ENCODE measurements at places on chromosomes 3 and 15.

- no peak for DNase-seq
These were observed 63.4 kb downstream of the CYFIP1 start for GRCh38 chr15:22916606-22917350.

DNA sequence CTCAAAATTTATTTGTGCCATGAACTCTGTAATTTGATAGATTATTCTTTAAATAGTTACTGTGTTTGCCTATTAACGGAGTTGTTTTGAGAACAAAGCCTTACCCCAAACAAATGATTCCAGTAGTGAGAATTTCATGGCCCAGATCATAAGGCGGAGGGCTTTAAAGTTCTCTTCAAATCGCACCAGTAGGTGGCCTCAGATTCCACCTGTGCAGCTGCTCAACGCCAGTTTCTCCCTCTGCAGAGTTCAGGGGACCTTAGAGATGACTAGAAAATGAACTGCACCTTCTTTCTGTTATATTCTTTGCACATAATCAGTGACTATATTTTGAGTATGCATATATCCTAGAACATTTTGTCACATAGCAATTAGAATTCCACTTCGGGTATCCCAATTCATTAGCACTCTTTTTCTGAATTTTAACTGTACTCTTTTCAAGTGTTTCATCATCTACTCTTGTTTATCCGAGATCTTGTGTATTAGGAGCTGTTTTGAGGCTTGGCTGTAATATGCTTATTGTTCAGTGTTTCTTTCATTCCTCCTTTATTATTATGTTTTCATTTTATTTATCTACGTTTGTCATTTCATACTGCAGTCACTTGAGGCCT is 232.6 kb upstream of the CHRM5 start:
- DNase-seq, result no peak

DNA sequence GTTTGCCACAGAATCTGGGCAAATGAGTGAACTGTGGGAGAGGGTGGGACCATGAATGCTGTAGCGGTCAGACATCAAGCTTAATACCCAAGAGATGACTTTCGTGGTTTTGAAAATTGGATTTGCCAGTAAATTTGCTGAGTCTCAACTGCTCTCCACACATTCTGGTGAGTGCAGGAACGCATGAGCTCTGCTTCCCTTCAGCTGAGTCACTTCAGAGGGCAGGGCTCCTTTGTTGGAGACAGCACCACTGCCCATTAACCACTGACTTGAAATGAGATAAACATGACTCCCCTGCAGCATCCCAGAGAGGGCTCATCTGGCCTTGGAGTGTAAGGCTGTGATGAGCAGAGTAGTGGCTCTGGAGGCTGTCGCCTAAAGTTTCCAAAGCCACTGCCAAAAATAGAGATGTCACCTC is 22.6 kb downstream of the RARRES1 start:
- no peak for DNase-seq

GRCh38 chr3:53269888-53270880 is 14.4 kb upstream of the TKT start:
- DNase-seq, result no peak

GRCh38 chr3:113898892-113899291 is 48.9 kb upstream of the ZDHHC23 start:
- no peak for DNase-seq

DNA sequence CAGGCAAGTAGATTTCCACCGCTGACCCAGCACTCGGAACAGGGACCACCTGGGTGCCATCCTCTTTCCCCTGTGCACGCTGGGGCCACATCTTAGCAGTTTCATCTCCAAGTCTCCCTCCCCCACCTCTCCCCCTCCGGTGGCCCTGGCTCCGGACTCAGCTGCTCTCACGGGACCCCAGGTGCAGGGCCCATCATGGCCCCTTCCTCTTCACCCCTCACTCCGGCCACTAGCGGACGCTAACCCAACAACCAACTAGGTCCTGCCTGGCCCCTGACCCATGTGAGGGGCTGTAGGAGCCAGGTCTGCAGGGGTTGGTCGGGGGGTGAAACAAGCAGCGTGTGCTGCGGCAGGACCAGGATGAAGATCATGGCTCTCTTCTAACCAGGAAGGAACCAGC is 31.3 kb upstream of the IQSEC1 start:
- no peak for DNase-seq

- no peak for DNase-seq
These were observed 201.1 kb upstream of the LPP start for GRCh38 chr3:187952849-187953248.

- no peak for DNase-seq
These were observed 26.4 kb upstream of the PDE8A start for GRCh38 chr15:84955089-84955848.

DNA sequence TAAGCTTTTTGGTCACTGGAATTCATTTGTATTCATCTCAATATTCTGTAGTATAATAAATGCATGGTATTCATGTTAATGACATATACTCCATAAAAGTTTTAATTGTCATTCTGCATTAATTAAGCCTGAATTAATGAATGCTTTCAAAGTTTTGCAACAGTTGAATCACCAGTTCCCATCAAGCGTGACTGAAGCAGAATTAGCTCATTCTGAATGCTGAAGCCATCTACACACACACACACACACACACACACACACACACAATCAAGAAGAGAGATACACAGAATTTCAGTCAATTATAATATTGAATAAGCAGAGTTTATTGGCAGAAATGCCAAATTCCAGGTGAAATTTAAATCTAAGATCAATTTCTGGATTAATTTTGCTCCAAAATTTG is 252.1 kb upstream of the KCNMB2 start:
- no peak for DNase-seq

DNA sequence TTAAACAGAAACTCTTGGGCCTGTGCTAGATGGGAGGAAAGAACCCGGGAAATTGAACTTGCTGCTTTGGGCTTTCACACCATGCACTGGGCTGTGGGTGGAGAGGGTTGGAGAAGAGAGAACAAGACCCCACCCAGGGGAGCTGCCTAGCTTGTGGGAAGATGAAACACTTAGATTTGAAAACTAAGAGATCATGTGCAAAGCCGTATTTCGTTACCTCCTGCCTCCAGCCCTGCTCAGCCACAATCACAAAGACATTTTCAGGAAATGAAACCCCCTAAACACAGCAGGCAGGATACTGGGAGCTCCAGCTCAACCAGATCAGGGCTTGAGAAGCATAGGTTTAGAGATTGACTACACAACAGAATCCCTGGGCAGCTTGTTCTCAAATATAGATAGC is 183.0 kb upstream of the C2CD4B start:
- no peak for DNase-seq

DNA sequence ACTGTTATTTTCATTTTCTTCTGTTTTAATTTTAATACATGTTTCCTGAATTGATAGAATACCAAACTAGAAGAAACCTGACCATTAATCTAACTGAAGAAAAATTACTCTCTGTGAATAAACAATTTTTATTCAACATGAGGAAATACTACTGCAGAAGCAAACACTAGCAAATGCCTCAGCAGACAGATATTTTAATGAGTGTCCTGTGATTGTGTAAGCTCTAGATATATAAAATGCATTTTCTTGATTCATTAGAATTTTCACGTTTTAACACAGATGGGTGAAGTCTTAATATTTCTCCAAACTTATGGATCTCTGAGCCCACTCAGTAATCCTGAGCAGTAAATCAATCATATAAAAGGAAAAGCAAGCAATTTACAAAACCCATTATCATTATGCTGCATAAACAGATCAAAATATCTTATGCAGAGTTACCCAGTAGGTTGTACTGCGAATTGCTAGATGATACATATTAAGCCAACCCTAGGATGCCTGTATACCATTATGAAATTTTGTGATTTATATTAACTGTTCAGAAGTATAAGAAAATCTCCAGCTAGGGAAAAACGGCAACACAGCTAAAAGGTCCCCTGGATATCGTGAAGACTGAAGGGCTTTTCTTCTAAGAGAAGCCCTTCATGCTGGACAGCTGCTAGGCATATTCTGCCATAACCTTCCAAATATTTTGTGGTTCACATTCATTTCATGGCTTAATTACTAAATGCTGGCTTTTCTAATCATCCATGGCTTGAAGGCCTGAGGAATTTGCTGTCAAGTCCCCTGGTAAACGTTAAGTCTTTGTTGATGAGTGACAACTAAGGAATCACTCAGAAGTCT is 157.7 kb upstream of the TGFBR2 start:
- DNase-seq, result no peak

DNA sequence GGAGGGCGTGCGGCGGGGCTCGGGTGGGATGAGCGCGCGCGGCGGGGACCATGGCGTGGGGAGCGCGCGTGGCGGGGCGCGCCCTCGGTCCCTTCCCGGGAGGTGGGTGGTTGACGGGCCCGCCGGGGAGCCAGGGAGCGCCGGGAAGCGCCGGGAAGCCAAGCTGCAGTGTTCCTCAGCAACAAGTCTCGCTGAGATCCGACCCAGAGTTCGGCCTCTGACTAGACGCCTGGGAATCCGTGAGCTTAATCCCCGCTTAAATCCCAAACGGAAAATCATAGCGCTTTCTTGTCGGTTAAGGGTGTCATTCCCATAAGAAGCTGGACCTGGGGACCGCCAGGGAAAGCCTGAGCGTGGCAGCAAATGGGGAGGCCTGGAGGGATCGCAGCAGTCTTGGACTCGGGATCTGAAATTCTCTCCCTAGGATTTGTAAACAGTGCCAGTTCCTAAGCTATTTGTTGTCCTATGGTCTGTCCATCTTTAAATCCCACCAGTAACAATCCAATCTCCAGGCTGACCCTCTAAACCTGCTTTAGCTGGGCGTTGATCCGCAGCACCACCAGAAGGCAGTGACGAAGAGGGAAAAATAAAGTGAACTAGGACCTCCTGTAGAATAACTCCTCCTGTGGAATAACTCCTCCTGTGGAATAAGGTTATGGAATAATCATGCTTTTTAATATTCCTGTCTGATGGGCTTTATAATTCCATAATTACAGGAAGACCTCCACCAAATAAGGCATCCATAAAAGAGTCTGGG is 570 bp upstream of the NEDD4 start:
- no peak for DNase-seq

DNA sequence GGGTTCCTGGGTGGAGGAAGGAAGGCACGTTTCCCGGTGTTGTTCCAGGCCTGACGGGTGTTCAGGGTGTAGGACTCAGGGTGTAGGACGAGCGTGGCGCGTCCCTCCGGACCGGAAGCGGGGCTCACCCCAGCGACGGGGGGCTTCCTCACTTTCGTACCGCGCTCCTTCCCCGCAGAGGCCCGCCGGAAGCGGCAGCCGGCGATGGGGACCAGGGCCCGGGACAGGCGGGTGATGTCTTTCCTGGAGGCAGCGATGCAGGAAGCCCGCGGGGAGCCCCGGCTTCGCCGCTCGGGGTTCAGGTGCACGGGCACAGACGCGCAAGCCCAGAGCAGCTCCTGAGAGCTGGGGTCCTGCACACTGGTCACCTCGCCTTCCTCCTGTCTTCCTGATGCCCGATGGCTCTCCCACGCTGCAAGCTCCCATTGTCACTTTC is 13.4 kb downstream of the FOXL2NB start:
- no peak for DNase-seq

DNA sequence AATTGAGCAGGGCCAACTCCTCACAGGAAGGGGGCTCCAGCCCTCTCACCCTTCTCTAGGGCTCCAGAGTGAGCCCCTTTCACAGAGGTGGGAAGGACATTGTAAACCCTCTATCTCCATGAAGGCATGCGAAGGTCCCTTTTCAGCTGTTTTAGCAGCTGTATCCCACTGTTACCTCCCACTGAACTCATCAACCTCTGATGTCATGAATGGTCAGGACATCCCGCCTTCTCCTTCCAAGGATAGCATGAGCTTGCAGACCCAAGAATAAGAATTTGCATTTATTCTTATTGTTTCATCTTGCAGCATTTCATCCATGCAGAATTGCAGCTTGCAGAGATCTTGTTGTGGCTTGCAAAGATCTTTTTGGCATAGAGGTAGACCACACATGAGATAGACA is 24.3 kb upstream of the FGD5 start:
- no peak for DNase-seq

DNA sequence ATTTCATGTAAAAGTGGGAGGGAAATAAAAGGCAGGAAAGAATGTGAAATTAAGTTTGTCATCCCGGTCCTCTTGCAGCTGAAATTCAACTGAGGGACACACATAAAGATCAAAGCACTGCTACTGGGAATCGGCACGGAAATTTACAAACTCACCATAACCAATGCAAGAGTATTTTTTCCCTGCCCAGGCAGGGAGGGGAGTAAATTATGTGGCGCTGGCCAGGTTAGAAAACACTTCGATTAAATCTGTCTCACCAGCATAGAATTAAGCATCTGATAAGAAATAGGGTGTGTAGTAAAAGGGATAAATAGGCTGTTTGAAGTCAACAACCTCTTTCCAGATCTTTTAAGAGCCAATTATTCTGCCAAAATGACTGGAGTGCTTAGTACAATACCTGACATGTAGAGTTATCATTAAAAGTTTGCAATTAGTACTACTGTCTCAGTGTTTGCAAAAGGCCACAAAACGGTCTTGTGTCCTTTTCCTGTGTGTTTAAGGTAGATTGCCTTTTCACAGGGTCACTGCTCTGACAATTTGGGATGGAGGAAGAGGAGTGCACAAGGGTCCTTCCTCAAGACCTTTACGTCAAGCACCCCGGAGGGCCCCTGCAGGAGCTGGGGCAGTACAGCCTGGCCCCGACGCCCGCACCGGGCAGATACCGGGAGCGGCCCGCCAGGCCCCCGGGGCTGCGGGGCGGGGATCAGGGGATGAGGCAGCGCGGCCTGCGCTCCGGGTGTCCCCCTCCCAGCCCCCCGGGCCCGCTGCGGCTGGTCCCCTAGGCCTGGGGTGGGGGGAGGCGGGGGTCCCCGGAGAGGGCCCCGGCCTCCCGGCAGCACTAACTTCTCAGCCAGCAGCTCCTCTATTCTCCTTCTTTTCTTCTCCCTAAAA is 651 bp downstream of the UBA3 start:
- no peak for DNase-seq

- DNase-seq, result no peak
These were observed 74.9 kb upstream of the MFGE8 start for GRCh38 chr15:88987934-88988671.

Measured in stimulated activated CD4-positive, alpha-beta T cell treated with anti-CD3 and anti-CD28 coated beads, Interleukin-15, amount 100 ng/mL, for 1 hour (primary cell).